ENCODE measurements at places on chromosomes 2 and 18. TPM values are rescaled to one million over a fixed set of nuclear protein-coding genes. Genes with fewer than 3 reads are reported as not detected.

Gene NT5C1B
- total RNA-seq: not detected

Gene KCNG3
- not detected for total RNA-seq

Gene YES1
- 137 TPM for total RNA-seq

Gene SAP130
- 2.3 TPM for total RNA-seq

Gene SERPINB4
- total RNA-seq: not detected

Gene ME2
- 18.1 TPM for total RNA-seq

Gene KLHL30
- 0.59 TPM for total RNA-seq
